ELR (cell line): ENCODE measurements at places on chromosomes 12 and 14.

- no peak for DNase-seq
These were observed 42.0 kb downstream of the IQSEC3 start for GRCh38 chr12:108594-108993.

DNA sequence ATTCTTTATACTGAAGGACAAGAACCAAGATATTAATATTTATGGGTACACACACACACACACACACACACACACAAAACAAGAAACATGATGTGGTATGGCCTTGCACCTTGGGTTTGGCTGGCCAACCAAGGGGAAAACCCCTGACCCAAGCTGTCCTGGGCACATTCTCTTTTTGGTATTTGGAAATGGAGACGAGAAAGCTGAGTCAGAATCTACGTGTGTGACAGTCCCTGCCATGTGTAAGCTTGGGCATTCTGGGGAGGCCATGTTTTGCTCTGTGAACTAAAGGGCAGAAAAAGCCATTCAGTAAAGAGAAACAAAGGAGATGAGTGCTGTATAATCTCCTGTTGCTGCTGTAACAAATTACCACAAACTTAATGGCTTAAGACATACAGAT is 35.6 kb downstream of the PTGER2 start:
- peak; percentile 51 for DNase-seq

DNA sequence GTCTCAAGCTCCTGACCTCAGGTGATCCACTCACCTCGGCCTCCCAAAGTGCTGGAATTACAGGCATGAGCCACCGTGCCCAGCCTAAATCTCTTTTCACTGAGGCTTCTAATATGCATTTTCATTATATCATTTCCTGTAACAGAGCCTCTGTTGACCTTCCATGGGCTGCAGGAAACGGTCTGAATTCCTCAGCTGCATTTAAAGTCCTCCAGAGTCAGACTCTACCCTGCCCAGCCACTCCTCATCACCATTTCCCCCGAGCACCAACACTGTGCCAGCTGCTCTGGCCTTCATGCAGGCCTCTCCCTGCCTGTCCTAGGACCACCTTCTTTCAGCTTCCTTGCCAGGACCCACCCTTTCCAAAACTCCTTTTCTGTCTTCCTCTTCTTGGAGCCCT is 9.8 kb upstream of the NFKBIA start:
- peak; percentile 71 for DNase-seq

GRCh38 chr14:101980700-101981099 is 16.3 kb downstream of the DYNC1H1 start:
- DNase-seq = peak; percentile 100

- DNase-seq = no peak
These were observed 21.3 kb upstream of the RHOJ start for GRCh38 chr14:63182968-63183367.

DNA sequence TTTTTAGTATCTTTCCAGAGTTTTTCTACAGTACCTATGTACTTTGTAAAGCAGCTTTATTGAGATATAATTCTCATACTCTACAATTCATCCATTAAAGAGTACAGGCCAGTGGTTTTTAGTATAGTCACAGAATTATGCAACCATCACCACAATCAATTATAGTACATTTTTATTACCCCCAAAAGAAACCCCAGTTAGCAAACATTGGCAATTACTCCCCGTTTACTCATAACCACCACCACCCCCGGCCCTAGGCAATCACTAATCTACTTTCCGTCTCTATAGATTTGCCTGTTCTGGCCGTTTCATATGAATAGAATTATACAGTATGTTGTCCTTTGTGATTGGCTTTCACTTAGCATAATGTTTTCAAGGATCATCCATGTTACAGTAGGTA is 119.8 kb downstream of the KICS2 start:
- DNase-seq = peak; percentile 69

DNA sequence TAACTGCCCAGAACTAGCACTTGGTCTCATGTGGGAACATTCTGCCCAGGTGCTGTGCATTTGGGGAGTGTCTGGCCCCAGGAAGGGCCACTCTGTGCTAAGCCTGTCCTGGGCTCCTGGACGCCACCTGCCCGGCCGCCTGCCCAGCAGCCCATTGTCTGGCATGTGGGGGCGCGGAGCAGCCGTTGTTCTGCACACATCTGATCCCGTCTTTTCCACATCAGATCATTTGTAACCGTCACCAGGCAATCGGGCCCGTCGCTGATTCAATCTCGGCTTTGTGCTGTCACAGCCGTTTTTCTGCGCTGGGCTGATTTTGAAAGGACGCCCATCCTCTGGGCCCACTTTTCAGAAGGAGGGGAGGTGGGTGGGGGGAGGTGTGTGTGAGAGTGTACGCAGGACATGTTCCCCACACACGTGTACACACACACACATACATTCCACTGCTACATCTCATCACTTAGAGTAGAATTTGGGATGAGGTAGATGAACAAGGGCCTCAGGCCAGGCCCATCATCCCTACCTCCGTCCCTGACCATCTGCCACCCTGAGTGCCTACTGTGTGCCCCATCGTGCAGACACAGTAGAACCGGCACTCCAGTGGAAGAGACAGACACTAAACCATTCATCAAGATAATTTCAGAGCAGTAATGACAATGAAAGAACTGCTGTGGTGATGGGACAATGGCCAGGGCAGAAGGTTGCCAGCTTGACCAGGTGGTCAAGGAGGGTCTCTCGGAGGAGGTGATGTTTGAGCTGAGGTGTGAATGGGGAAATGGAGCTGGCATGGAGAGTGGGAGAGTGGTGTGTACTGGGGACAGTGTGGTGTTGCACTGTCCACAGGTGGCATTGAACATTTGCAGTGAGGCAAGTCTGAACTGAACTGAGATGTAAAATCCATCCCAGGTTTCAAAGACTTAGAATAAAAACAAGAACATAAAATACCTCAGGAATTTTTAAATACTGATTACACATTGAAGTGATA is 19.0 kb downstream of the FAM222A start:
- no peak for DNase-seq

DNA sequence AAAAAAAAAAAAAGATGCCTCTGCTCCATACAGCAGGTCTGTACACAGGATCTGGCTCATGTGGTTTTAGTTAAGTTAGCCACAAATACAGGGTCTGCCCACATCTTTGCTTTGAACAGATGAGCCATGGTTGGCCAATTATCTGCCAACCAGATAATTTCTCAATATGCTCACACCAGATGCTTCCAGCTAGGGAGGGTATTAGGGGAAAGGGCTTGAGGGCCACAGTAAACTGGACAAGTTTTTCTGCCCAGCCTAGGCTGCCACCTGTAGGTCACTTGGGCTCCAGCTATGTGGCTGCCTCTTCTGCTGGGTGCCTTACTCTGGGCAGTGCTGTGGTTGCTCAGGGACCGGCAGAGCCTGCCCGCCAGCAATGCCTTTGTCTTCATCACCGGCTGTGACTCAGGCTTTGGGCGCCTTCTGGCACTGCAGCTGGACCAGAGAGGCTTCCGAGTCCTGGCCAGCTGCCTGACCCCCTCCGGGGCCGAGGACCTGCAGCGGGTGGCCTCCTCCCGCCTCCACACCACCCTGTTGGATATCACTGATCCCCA is 776 bp downstream of the RDH5 start:
- peak; percentile 97 for DNase-seq

GRCh38 chr12:79690142-79690637 is 574 bp downstream of the PAWR start:
- peak; percentile 64 for DNase-seq

GRCh38 chr12:106631150-106631549 is 48.3 kb downstream of the RFX4 start:
- no peak for DNase-seq

- no peak for DNase-seq
These were observed 51.2 kb downstream of the FIGNL2 start for GRCh38 chr12:51797301-51797700.

DNA sequence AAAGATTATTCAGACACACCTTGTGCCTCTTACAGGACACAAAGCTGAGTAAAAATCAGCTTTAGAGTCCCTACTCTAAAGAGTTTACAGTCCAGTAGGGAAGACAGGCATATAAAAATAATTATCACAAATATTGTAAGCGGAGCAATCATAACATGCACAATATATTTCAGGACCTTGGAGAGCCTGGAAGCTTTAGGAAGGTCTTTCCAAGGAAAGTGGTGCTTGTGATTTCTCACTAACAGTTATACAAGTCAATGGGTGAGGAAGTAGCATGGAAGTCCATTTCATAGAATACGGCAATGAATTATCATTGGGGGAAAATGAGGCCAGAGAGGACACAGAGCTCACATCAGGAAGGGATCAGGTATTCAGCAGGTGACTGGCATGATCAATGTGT is 268.3 kb downstream of the C12orf50 start:
- DNase-seq = no peak

DNA sequence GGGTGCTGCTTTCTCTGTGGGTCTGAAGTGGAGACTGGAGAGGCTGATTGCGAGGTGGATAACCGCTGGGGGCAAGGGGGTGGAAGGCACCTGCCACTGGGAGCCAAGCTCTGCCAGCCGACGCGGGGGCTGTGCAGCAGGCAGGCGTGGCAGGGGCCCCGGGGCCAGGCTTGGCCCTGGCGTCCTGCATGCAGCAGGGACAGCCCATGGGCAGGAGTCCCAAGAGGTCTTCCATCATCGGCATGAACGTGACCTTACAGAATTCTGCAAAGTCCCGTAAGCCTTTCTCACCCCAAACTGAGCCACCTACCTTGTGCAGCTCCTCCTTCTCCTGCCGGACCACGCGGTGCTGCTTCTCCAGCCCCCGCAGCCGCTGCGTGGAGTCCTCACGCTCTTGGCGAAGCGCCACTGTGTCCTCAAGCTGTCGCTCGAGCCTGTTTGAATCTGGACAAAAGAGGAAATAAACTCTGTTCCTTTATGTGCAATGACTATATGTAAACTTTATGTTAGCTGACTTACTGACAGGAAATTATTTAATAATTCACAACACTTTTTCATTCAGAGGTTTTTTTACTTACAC is 51.3 kb downstream of the AMN start:
- DNase-seq = no peak

DNA sequence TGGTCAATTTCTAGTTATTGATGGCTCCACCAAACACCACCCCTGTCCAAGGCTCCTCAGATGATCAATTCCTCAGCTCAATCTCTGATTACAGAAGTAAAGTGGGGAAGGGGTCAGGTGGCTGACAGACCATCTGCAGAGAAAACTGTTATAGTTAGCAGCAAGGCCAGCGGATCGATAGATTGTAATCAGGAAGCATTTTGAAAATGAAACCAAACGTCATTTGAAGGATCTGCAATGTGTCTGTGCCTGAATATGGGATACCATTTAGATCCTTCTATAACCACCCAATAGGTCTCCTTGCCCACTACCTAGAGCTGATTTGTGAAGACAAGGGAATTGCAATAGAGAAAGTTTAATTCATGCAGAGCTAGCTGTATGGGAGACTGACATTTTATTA is 11.6 kb downstream of the HCAR2 start:
- DNase-seq = no peak

DNA sequence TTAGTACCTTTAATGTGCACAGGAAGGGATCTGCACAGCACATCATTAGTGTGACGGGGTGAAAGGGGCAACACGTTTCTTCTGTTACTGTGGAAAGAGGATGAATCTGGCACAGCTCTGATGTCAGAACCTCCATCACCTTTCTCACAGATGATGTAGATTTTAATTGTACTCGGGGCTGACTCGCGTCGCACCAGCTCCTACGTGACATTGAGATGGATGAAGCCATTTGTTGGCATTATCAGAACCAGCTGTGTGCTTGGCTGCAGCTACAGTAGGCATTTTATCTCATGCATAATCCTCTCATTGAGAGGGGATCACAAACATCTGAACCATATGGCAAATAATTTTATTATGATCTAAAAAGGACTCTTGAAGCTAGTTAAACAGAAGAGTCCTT is 173.6 kb downstream of the PDZRN4 start:
- no peak for DNase-seq

DNA sequence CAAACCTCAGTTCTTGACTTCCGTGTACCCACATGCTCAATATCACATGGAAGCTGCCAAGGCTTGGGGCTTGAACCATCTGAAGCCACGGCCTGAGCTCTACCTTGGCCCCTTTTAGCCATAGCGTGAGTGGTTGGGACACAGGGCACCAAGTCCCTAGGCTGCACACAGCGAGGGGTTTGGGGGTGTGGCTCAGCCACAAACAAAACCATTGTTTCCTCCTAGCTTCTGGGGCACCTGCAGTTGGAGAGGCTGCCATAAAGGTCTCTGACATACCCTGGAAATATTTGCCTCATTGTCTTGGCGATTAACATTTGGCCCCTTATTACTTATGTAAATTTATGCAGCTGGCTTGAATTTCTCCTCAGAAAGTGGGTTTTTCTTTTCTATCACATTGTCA is 628.6 kb downstream of the NRXN3 start:
- DNase-seq = no peak

DNA sequence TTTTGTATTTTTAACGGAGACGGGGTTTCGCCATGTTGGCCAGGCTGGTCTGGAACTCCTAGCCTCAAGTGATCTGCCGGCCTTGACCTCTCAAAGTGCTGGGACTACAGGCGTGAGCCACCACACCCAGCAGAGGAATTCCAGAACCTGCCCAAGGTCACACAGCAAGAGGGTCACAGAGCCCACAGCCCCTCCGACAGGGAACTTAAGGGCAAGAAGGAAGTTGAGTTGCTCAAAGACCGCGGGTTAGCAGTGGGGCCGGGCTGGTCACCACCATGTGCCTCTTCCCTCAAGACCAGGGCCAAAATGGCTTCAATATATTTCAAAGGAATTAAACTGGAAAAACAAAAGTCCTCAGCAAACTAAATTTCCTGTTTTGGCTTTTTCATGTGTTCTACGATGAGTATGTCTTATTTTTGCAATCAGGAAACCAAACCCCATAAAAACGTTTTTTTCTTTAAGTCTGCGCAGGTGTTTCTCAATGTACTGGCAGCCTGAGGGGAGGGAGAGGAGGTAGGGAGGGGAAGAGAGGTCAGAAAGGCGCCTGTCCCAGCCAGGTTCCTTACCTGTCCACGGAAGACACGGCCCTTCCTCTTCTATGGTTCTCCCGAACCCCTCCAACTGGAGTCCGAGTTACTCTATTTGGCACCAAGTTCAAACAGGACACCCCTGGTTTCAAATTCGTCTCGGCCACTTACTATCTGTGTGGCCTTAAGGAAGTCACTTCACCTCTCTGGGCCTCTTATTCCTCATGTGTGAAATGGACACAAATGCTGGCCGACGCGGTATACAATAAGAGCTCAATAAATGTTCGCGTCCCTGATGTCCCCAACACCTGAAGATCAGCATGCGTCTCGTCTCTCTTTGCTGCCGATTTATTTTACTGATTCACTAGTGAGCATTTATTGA is 778 bp downstream of the SLC8B1 start:
- DNase-seq = no peak

DNA sequence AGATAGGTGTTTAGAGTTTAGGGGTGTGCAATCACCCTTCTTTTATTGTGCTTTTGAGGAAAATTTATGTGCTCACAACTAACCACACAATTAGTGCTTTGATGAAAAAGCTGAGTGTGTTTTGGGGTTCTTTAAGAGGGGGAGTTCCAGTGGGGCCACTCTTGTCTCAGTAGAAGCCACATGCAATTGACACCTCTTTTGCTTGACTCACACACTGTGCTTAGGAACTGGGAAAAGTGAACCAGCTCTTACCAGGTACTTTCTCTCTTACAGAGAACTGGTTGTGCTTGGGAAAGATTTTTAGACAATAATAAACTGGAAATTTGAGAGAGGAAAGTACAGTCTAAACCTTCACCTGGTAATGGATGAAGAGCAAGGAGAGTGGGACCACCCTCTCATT is 12.3 kb upstream of the YBX3 start:
- no peak for DNase-seq
